ENCODE measurements at places on chromosomes 12 and 14. TPM values are rescaled to one million over a fixed set of nuclear protein-coding genes. Genes with fewer than 3 reads are reported as not detected.

CYP27B1 gene
- total RNA-seq = 0.40 TPM

ETFRF1 gene
- total RNA-seq = 34.0 TPM

TMEM179 gene
- total RNA-seq = 83.2 TPM

CSRP2 gene
- 55.6 TPM for total RNA-seq

IFNG-AS1 gene
- 0.88 TPM for total RNA-seq

PTPN21 gene
- 17.3 TPM for total RNA-seq

PTHLH gene
- 2.8 TPM for total RNA-seq

PRPH gene
- not detected for total RNA-seq

Data from dorsolateral prefrontal cortex (tissue), 122 donors.